ENCODE measurements at places on chromosomes 7 and 10.

GRCh38 chr7:105027176-105027853 lies 13.3 kb downstream of the KMT2E start:
- no peak for DNase-seq

GRCh38 chr10:102660888-102661657 lies 16.8 kb downstream of the TRIM8 start:
- peak; percentile 52 for DNase-seq

DNA sequence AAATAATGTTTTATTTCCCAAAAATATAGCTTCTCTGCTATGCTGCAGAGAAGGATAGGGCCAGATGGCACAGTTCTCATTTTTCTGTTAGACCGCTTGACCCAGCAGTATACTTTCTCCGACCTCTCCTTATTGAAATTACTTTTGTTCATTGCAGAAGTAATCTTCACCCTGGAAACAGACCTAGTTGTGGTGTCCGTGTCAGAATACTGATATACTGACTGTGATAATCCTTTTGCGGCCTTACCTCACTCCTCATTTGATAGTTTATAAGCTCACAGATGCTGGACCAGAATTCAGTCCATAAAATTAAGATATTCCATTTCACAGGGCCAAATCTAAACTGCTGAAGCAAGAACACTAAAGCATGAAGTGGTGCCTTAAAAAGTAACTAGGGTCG lies 260.6 kb upstream of the DKK1 start:
- DNase-seq = no peak

DNA sequence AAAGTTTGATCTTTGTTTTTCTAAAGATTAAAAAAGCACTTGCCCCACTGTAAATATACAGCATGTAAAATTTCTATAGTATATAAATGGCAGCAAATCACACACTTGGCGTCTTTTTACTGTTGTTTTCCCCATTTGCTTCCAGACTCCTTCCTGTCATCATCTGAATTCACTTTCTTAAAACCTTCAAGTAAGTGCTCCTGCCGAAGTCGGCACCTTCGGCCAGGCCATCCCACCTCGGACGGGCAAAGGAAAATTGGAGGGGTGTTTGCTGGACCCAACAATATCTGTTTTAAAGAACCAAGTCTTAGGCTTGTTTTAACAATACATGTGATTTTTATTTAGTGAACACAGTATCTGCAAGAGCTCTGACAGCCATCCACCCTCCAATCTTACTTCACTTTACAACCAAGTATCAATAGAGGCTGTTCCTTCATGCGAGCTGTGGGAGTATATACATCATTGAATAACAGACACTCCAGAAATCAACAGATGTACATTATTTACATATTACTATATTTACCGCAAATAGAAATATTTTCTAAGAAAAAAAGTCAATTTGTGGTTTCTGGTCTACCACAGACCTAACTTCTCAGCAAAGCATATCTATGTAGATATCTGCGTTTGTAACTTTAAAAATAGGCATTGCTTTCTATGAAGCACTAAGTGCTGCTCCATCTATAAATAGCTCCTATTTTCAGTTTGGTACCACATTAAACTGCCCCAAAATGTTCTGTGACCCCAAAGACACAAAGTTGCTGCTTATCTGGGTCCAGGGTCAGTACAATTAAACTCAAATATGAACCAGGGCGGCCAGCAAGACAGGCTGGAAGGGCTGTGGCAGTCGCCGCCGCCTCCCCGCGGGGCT lies 110.7 kb downstream of the CYTH3 start:
- no peak for DNase-seq

All from fibroblast of skin of right quadriceps (primary cell).